ENCODE measurements at places on chromosomes 4 and X.

- no peak for DNase-seq
Observed at GRCh38 chr4:55382488-55383003, 13.2 kb upstream of the TMEM165 start.

DNA sequence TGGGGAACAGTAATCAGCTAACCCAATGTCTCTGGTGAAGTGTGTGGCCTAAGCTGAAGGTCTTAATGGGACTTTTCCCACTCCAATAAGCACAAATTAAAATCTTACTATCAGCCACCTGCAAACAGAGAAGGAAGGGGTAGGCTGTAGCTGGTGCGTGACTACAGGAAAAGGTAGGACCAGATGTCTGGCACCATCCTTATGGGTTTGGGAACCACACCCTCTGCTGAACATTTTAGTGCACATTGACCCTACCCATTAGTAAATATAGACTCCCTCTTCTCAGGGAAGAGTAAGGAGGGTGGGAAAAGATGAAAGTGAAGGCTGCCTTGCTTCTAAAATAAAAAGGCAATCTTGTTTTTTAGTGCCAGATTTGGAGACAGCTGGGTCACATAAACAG lies 602.8 kb downstream of the FAT4 start:
- DNase-seq = no peak

GRCh38 chr4:126599746-126600145 lies 1033.0 kb upstream of the INTU start:
- peak; percentile 13 for DNase-seq

GRCh38 chr4:107035819-107036583 lies at the start of gene DKK2:
Gene DKK2, minus strand, starts transcription at chr4:107036313. Its CDS starts 722 bp downstream, at chr4:107035591.
- DNase-seq = peak; percentile 44

DNA sequence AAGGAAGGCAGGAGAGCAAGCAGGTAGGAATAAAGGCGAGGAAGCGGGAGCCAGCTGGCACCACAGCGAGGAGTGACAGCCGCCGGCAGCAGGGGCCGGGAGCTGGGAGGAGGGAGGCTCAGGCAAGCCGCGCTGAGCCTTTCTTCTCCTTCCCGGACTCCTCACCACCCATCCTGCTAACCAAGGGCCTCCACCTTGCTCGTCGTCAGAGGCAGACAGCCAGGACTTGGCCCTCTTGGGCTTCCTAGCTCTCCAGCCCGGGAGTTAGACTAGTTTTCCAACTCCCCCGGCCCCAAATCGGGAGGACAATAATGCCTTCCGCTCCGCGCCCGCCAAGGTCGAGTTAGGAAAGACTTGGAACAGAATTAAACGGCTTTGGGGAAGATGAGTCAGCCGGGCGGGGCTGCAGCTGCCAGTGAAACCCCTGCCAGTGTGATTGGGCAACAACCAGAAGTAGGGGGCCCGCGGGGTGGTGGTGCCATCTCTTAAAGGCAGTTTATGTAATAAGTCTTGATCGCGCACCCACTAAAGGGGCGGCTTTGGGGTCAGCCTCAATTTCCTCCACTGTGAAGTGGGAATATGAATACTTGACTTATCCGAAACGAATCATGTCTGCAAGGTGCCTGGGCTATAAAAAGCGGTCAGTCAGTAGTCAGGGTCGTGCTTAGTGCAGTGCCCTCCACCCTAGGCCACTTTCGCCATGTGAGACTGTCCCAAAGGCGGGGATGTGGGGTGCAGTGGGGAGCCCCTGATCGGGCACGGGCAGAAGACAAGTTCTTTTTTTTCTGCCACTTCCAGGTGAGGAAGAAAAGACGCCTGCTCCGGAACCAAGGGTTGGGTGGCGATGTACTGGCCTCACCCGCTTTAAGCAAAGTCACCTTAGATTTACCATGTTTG lies 6.7 kb upstream of the HSD17B10 start:
- DNase-seq = peak; percentile 71

- DNase-seq = no peak
Observed at GRCh38 chr4:129335818-129336217, 239.9 kb downstream of the C4orf33 start.

DNA sequence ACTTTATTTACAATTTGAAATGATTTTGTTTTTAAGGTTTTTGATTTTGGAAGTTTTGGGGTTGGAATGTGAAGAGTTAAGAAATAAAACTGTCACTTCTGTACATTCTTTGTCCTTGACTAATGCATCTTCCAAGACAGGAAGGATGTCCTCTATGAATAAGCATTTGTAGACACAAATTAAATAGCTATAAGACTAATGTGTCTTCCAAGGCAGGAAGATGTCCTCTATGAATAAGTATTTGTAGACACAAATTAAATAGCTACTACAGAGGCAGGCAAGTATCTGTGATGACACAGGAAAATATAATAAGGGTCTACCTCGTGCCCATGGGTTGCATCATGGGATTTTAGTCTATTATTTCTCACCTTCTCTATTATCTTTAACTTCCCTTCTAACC lies 14.5 kb downstream of the PRSS48 start:
- DNase-seq = peak; percentile 22

DNA sequence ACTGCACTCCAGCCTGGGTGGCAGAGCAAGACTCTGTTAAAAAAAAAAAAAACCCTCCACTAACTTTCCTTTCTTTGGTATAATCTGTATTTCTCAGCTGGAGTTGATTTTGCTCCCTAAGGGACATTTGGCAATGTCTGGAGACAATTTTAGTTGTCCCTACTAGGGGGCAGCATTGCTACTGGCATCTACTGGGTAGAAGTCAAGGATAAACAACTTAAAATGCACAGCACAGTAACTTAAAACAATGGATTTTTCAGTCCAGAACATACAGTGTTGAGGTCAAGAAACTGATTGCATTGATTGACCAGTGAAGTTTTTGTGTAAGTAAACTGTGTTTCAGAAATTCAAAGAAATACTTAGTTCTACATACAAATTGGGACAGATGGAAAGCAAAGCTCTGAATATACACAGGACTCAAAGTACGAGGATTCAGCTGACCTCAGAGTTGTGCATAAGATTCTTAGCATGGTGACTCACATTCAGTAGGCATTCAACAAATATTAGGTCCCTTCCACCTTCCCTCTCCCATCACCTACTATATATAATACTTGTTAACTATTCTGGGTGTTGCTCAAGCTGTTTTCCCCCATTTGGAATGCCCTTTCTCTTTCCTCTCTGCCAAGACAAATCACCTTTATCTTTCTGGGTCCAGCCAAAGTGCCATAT lies 8.8 kb downstream of the DDX53 start:
- DNase-seq = peak; percentile 27

- DNase-seq = no peak
Observed at GRCh38 chr4:178917756-178918155, 1475.5 kb upstream of the AGA start.

- no peak for DNase-seq
Observed at GRCh38 chrX:30085571-30085970, 129.8 kb upstream of the MAGEB2 start.

DNA sequence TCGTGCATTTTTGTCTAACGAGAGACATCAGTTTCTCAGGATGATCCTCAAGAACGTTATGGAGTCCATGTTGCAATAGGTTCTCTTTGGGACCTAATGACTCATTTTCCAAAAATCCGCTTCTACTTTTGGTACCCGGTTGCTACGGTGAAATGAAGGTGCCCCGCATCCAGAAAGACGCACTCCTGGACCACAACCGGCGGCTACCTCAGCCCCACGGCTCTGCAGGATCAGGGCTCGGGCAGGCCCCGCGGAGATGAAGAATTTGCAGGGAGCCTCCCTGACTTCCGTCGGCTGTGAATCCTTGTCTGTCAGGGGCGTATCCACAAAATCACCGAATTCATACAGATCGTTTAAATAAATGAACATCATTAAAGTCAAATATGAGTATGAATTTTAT lies 15.6 kb downstream of the GTPBP6 start:
- no peak for DNase-seq

DNA sequence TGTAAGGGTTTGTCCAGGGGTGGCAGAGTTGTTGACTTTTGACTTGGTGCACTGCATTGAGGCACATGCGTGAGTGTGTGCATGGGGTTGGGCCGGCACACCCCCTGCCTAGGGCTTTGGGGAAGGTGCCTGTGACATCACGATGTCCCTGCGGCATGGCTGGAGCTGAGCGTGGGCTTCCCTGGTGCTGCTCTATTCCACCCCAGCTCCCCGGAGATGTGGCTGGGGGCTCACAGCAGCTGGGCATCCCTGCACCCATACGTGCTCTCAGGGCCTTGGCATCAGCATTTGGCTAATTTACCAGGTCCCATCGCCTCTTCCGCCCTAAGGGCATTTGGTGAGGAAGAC lies 5.7 kb downstream of the PSAPL1 start:
- no peak for DNase-seq

GRCh38 chr4:75630174-75630936 lies at the start of gene CDKL2:
Gene CDKL2, minus strand, starts transcription at chr4:75630528. Its CDS starts 4,540 bp downstream, at chr4:75625988.
- peak; percentile 52 for DNase-seq

- no peak for DNase-seq
Observed at GRCh38 chr4:147944249-147944648, 212.4 kb downstream of the ARHGAP10 start.

- DNase-seq = no peak
Observed at GRCh38 chr4:42816189-42816879, 76.2 kb upstream of the GRXCR1 start.

- DNase-seq = peak; percentile 41
Observed at GRCh38 chrX:132615391-132616131, 126.7 kb upstream of the MBNL3 start.

DNA sequence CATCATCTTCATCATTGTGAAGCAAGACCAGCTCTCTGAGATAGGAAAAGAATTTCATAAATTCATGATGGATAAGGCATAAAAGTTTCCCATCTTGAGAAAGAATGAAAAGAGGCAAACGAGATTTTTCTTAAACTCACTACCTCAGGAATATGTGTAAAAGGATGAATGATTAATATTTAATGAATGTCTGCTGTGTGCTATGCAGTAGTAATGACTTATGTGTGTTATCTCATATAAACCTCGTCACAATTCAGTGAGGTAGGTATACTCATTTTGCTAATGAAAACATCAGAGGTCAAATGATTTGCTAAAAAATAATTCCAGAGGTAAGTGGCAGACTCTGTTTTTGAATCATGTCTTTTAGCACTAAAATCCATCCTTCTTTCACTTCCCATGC lies 42.6 kb upstream of the GYPA start:
- no peak for DNase-seq

DNA sequence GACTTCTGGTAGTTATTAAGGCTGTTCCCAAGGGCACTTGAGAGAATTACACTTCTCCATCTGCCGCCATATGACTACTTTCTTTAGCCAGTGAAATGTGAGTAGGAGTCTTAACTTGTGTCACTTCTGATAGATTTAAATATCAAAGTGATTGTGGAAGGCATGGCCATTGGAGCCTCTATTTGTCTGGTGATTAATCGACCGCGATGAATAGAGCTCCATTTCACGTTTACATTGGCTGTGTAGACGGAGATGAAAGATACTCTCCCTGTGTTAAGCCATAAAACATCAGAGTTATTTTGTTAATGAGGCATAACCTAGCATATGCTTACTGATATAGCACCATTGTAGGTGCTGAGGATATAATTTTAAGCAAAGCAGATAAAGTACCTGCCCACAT lies 852.4 kb downstream of the CCSER1 start:
- no peak for DNase-seq

- DNase-seq = no peak
Observed at GRCh38 chr4:60452266-60452665, 747.9 kb upstream of the ADGRL3 start.

- peak; percentile 86 for DNase-seq
Observed at GRCh38 chrX:100636321-100636991, at the start of gene TSPAN6. Gene TSPAN6, minus strand, starts transcription at chrX:100636806. Its CDS starts 112 bp downstream, at chrX:100636694.

DNA sequence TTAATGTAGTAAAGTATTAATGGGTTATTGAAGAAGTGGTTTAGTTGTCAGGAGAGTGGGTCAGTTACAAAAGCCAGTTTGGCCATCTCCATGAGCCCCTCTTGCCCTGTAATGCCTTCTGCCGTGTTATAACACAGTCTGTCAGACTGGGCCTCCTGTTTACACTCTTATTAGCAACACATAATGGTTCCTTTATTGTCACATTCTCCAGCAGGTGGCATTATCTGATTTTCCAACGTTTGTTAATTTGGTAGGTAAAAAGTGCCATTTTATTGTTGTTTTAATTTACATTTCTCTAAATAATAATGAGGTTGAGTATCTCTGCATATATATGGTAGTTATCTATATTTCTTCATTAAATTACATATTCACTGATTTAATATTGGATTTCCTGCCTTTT lies 560.8 kb downstream of the FGF13 start:
- no peak for DNase-seq

DNA sequence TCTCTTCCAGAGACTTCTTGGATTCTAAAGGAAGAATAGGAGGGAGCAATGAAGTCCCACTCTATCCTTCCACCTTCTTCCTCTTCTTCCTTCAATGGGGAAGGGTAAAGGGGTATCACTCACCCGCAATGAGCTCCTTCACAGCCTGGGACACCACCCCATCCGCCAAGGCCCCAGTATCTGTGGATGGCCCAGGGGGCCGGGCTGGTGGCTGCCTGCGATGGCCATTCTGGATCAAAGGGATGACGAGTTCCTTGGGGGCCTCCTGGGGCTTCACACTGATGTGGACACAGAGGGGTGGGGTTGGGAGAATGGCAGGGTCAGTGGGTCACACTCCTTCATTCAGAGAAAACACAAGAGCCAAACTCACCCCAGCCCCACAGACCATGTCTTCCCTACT lies 1.0 kb downstream of the GPKOW start:
- DNase-seq = no peak

DNA sequence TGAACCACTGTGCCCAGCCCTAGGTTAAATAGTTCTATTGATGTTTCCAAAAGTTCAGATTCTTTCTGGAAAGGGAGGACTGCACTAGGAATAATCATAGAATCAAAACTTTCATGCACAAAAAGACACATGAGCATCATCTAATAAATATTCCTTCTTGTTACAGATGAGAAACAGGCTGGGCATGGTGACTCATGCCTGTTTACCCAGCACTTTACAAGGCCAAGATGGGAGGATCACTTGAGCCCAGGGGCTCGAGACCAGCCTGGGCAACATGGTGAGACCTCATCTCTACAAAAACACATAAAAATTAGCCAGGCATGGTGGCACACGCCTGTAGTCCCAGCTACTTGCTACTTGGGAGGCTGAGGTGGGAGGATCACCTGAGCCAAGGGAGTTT lies 27.7 kb downstream of the LARP7 start:
- DNase-seq = peak; percentile 8

GRCh38 chr4:29066861-29067260 lies 1653.3 kb upstream of the PCDH7 start:
- DNase-seq = no peak

GRCh38 chrX:8305350-8305749 lies 134.3 kb upstream of the VCX2 start:
- DNase-seq = peak; percentile 18

DNA sequence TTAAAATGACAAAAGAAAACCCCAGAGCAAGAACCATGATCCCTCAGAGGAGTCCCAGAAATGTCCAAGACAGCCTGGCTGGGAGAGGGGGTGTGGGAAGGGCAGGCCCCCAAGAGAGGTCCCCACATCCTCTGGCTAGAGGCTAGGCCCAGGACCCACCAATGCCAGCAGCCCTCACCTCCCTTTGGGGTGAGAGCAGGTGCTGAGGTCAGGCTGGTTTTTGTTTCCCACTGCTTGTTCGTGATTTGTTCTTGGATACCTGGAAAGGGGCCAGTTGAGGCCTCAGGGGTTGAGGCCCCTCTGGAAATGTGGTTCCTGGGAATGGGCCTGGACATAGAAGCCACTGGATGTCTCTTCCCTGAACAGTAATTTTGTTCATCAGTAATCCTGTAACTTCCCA lies 2.3 kb upstream of the GRSF1 start:
- no peak for DNase-seq

- DNase-seq = no peak
Observed at GRCh38 chr4:93092765-93093164, 735.8 kb upstream of the ATOH1 start.

- peak; percentile 24 for DNase-seq
Observed at GRCh38 chr4:172830295-172830764, 338.3 kb upstream of the GALNT7 start.

GRCh38 chr4:128866269-128866668 lies 56.8 kb downstream of the JADE1 start:
- DNase-seq = no peak

Measured in fibroblast of mammary gland (primary cell).